ENCODE measurements at places on chromosomes 1 and 21.

- no peak for DNase-seq
These were observed 1192.7 kb downstream of the KCNT2 start for GRCh38 chr1:195415584-195415983.

- no peak for DNase-seq
These were observed 7.1 kb upstream of the C1orf115 start for GRCh38 chr1:220682901-220683576.

- no peak for DNase-seq
These were observed 15.5 kb upstream of the JAK1 start for GRCh38 chr1:64981601-64982533.

DNA sequence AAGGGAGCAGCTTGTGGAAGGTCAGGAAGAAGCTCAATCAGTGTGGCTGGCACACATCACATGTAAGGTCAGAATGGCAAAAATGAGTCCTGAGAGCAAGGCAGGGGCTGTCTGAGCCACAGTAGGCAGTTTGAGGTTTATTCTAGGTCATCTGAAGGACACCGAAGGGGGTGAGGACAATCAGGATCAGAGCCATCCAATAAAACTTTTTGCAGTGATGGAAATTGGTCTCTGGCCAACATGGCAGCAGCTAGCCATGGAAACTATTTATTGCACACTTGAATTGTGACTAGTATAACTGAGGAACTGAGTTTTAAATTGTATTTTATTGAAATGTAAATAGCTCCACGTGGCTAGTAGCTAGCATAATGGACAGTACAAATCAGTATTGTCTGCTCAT is 97.0 kb upstream of the CACNA1E start:
- DNase-seq = no peak

- no peak for DNase-seq
These were observed 38.8 kb downstream of the WNT4 start for GRCh38 chr1:22104094-22104493.

DNA sequence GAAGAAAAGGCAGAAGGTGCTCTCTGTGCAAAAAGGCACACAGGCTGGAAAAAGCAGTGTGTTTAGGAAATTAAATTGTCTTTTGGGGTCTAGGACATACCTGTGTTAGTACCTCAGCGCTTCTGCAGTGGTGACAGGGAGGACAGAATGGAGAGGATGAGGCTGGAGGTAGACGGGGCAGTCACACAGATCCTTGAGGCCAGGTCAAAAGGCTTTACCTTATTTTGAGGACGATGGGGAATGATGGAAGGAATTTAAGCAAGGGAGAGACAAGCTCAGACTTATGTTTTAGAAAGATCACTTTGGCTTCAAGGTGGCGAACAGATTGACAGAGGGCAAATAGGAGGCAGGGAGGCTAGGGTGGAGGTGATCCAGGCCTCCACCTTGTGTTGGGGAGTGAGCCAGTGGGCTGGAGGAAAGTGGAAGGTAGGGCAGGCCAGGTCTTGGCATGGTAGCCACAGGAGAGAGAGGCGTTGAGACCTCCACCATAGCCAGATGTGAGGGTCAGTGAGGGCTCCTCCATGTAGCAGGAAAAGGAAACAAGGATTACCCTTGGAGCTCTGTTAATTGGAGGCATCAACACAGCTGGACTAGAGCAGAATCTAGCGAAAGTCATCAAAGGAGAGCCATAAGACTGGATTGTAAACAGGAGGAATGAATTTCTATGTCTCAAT is 4.2 kb downstream of the CYP4B1 start:
- DNase-seq = no peak

DNA sequence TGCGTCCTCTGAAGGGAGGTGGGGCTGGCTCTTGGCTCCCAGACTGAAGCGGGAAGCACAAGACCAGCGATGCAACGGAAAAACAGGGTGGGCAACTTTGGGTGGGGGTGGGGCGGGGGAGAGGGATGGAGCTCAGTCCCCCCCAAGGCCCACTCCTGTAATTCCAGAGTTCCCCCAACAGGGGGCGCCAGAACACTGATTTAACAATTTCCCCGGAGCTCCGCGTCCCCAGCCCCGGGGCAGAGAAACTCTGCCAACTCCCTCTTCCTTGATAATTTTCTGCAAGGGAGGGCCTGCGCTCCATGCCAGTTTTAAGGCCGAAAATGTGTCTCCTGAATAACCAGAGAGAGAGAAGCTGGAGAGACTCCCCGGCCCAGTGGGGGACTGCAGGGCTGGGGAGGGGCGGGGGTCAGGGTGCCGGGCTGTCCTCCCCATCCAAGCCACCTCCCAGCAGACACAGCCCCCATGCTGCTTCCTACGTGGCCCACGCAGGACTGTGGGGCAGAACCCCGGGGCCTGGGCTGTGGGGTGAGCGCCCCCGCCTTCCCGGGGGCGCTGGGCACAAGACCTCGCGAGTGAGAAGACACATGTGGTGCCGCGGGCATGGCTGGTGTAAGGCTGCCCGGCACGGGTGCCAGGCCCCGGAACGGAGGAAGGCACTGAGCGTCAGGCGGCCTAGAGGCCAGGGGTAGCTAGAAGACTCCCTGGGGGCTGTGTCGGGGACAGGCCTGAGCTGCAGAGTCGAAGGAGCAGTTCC is 51.4 kb downstream of the KIF21B start:
- DNase-seq = peak; percentile 66

All from activated CD8-positive, alpha-beta T cell treated with anti-CD3 and anti-CD28 coated beads, Interleukin-2, amount 10 ng/mL, durations not matched to agents 7 days and 5 days (primary cell).